Stimulated activated CD8-positive, alpha-beta memory T cell treated with anti-CD3 and anti-CD28 coated beads, Interleukin-4, amount 100 ng/mL, for 1 hour (primary cell): ENCODE measurements at places on chromosomes 1 and 21.

GRCh38 chr1:184945029-184945428, 29.3 kb downstream of the NIBAN1 start:
- no peak for DNase-seq

DNA sequence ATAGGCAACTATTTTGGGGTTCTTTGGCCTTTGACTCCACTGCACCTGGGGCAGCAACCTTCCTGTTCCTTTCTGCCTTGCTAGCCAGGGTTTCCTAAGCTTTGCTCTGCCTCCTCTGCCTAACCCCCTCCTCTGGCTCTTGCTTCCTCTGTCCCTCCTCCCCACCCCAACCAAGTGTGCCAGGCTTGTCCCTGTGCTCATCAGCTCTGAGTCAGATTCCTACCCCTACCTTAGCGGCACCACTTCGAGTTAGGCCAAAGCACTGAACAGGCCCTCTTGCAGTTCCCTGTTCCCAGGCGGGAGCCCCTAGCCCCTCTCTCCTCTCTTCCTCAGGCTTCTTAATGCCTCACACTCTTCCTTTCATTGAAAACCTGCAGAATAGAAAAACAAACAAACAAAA, 74.8 kb upstream of the HAO2 start:
- DNase-seq, result no peak

DNA sequence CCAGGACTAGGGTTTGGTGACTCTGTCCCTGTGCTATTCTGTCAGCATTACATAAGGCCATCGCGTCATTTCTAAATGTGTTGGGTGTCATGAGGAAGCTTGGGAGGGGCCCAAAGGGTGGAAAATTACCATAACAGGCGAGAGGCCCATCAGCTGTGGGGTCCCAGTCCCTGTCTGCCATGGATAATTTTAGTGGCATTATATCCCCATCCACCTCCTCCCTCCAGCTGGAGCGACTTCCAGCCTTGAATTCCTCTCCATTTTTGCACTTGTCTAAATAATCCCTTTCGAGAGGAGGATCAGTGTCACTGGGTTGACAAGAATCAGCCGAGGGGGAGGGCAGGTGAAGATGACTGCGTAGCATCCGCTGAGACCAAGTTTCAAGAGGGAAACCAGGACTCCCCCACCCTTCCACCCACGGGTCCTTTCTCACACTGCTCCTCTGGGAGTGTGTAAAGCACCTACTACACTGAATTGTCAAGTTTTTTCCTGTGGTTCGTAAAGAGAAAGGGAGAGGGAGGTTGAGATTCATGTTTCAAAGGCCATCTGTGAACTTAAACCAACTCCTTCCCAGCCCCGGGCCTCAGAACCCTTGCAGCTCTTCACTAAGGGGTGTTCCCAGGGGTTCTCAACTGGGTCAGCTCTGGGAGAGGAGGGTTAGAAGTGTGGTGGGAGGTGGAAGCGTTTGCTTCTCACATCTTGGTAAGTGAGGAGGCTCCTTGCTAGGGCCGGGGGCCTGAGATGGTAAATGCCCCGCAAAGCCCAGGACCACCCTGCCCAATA, 29.2 kb downstream of the VASH2 start:
- no peak for DNase-seq

DNA sequence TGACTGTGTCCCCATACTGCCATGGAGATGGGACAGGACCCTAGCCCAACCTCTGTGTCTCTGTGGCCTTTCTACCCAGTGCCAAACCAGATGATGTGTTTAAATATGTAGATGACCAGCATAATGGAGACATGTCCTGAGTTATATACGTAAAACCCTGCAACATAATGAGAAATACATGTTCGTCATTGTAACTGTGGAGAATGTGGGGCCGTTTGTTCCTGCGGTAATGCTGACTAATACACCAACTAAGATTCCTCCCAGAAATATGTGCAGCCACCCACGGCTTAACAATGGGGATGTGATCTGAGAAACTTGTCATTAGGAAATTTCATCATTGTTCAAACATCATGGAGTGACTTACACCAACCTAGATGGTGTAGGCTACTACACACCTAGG, 71.7 kb upstream of the SIM2 start:
- DNase-seq, result no peak

GRCh38 chr1:220307607-220308006, 35.4 kb upstream of the RAB3GAP2 start:
- DNase-seq, result no peak

GRCh38 chr1:32782086-32782485, 35.1 kb downstream of the YARS1 start:
- DNase-seq, result no peak

- no peak for DNase-seq
These were observed 100.7 kb upstream of the SPATA6 start for GRCh38 chr1:48572646-48573258.

DNA sequence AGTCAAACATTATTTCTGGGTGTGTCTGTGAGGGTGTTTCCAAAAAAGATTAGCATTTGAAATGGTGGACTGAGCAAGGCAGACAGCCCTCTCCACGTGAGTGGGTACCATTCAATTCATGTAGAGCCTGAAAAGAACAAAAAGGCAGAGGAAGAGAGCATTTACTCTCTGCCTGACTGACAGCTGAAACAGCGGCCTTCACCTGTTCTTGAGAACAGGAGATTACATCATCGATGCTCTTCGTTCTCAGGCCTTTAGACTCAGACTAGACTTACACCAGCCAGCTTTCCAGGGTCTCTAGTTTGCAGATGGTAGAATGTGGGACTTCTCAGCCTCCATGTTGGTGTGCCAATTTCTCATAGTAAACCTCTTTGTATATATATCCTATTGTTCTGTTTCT, 302.3 kb downstream of the BACH1 start:
- no peak for DNase-seq
